ENCODE measurements at places on chromosomes 5 and 9.

GRCh38 chr5:72556351-72557166 lies 49.3 kb upstream of the ZNF366 start:
- peak; percentile 74 for DNase-seq

DNA sequence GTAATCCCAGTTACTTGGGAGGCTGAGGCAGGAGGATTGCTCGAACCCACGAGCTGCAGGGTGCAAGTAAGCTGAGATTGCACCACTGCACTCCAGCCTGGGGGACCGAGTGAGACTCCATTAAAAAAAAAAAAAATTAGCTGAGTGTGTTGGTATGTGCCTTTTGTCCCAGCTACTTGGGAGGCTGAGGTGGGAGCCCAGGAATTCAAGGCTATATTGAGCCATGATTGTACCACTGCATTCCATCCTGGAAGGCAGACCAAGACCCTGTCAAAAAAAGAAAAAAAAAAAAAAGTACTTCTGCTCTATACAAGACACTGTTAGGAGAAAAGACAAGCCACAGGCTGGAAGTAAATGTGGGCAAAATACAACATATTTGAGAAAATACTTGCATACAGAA lies 68.5 kb upstream of the FBXW11 start:
- DNase-seq: no peak

DNA sequence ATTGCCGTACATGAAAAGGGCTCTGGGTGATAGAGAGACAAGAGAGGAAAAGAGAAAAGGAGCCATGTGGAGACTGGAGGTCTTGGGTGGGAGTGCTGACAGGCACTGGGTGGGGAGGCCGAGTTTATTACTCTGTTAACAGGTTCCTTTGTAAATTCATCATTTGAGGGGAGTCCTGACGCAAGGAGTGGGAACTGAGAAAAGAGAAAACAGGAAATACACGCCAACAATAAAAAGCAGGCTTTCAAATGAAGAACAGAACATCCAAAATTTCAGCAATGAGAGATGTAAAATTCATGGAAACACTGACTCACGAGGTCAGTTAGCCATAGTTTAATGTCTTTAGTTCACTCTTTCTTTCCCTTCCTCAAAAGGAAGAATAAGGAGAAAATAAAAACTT lies 342.8 kb downstream of the TMEM167A start:
- no peak for DNase-seq

GRCh38 chr5:142637871-142638270 lies 48.0 kb downstream of the FGF1 start:
- no peak for DNase-seq

DNA sequence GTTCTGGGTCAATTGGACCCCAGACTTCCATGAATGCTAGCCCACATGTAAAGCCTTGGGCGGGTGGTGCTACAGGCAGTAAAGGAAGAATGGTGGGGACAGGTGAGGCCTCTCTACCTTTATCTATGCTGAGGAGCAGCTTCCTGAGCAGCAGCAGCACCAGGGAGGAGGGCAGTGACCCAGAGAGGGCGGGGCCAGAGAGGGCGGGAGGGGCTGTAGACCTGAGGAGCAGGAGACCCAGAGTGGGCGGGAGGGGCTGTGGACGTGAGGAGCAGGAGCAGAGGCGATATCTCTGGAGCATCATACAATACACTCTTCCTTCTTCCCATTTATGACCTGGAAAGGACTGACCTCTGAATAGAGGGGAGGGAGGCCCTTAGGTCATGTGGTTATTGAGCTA lies 165.9 kb downstream of the MTRR start:
- no peak for DNase-seq

DNA sequence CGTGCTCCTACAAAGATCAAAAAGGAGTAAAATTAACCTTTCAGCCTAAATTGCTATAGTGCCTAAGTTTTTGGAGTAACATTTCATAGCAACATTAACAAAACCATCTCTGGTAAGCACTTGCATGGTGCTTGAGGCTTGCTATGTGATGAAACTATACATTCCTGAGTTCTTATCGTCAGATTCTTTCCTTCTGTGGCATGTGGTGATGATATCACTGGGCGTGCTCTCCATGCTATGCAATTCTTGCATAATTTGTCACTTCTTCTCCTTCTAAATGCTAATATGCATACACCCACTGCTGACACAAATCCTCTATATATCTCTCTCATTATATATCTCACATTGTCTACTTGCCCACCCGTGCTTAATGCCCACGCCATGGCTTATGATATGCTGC lies 2019.9 kb downstream of the MAT2B start:
- DNase-seq: no peak

GRCh38 chr9:69674716-69675438 lies 2.7 kb upstream of the APBA1 start:
- DNase-seq: no peak

- no peak for DNase-seq
Measured at GRCh38 chr9:326667-327066, 112.0 kb downstream of the DOCK8 start.

- DNase-seq: no peak
Measured at GRCh38 chr5:7894439-7894838, 25.5 kb downstream of the MTRR start.

- DNase-seq: no peak
Measured at GRCh38 chr5:85538362-85538761, 1079.4 kb upstream of the COX7C start.

DNA sequence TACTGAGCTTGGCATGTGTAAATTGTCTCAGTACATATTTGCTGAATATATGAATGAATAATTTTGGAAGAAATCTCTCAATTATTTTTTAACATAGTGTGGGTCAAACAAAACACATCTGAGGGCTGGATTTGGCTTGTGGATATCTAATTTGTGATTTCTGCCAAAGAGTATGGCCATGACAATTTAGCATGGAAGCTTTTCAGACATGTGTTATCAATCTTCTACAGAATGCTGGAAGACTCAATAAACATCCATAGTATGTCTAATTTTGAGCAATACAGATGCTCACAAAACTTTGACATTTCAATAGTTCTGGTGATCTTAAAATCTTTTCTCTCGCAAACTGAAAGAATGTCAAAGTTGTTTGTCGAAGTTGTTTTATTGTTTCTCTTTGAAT lies 214.1 kb upstream of the ANKH start:
- DNase-seq: no peak

- no peak for DNase-seq
Measured at GRCh38 chr5:58946230-58946629, 363.4 kb downstream of the RAB3C start.

GRCh38 chr5:98639274-98639673 lies 134.2 kb upstream of the RGMB start:
- DNase-seq: no peak

DNA sequence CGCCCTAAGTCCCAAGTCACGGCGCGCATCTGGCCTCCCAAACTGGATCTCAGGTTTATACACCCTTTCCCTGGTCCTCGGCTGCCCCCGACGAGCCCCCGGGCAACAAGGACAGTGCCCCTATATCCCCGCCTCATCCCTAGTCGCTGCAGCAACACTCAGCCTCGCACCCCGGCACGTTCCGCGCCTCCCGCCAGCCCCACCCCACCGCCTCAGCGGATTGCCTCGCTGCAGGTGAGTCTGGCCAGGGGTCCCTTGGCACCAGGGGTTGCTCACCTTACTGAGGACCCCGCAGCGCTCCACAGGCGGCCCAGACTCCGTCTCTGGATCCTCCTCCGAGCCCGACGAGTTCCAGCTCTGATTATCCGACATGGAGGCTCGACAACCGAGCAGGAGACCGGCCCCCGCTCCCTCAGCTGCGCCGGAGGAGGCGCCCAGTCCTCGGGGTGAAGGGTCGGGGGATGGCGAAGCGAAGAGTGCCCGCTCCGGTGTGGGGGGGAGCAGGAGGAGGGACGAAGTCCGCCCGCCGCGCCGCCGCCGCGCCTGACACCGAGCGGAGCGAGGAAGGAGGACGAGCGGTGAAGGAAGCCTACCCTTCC lies 494 bp downstream of the CERT1 start:
- DNase-seq: no peak

- no peak for DNase-seq
Measured at GRCh38 chr5:122985954-122986721, 50.4 kb downstream of the PPIC start.

GRCh38 chr9:14153310-14153720 lies 160.6 kb downstream of the NFIB start:
- peak; percentile 35 for DNase-seq

- no peak for DNase-seq
Measured at GRCh38 chr5:27240791-27241190, 202.4 kb upstream of the CDH9 start.

- no peak for DNase-seq
Measured at GRCh38 chr9:74940600-74940999, 12.1 kb downstream of the C9orf40 start.

GRCh38 chr5:141192110-141192725 lies at the start of gene PCDHB10:
Gene PCDHB10, plus strand, starts transcription at chr5:141192353. Its CDS starts 200 bp downstream, at chr5:141192553.
- DNase-seq: no peak

DNA sequence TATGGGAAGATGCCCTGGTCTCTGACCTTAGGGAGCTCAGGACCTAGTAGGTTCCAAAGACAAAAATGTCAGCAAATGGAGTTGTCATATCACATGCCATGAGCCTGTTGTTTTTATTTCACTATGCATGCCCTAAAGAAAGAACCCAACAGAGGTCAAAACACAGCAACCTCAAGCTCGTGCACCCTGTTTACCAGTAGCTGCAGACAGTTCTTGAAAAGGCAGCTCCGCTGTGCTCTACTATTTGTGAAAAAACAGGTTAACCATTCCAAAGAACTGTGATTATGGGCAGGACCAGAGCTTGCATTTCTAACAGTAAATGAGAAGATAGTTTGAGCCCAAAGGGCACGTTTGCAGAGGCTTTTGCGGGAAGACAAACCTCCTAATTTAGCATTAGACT lies 22.8 kb downstream of the ITK start:
- DNase-seq: no peak

DNA sequence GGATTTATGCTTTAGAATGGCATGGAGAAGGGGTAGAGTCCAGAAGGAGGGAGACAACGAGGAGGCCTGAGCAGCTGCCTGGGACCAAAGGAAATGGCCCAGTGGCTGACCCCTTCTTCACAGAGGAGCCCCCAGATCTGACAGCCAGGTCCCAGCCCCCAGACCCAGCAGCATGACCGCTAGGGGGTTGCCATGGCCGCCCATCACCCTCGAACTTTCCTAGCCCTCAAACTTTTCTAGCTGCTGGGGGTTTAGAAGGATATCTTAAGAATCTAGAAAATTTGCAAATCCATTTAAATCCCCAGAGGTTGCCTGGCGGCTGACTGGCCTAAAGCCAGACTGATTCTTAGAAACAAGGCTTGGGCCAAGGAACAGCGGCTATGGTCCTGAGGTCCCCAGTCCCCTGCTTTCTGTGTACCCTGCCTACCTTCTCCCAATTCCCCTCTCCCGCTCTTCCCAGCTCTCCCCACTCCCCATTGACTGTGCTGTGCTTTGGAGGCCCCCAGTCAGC lies 972 bp downstream of the PDGFRB start:
- DNase-seq: no peak

GRCh38 chr5:56848206-56848605 lies 32.9 kb downstream of the MAP3K1 start:
- no peak for DNase-seq

- no peak for DNase-seq
Measured at GRCh38 chr9:121694001-121694400, 42.6 kb downstream of the DAB2IP start.

- DNase-seq: no peak
Measured at GRCh38 chr9:137277329-137278041, at the start of gene TOR4A. Gene TOR4A, plus strand, starts transcription at chr9:137277726. Its CDS starts 964 bp downstream, at chr9:137278690.

DNA sequence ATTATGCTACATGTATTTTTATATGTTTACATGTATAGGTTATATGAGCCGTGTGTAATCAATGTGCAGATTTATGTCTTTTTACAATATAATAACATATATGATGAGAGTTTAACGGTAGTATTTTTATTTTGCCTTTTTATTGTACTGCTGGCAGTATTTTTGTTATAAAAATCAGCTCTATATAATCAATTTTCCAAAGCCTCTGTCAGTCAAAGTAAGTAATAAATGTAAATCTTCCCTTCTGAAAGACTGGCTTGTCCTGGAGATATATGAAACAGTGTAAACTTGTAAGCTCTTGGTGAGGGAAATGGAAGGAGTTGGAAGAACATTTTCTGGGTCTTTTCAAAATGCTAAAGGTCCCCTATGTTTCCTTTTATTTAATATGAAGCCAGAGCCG lies 173.8 kb downstream of the SSBP2 start:
- DNase-seq: no peak

DNA sequence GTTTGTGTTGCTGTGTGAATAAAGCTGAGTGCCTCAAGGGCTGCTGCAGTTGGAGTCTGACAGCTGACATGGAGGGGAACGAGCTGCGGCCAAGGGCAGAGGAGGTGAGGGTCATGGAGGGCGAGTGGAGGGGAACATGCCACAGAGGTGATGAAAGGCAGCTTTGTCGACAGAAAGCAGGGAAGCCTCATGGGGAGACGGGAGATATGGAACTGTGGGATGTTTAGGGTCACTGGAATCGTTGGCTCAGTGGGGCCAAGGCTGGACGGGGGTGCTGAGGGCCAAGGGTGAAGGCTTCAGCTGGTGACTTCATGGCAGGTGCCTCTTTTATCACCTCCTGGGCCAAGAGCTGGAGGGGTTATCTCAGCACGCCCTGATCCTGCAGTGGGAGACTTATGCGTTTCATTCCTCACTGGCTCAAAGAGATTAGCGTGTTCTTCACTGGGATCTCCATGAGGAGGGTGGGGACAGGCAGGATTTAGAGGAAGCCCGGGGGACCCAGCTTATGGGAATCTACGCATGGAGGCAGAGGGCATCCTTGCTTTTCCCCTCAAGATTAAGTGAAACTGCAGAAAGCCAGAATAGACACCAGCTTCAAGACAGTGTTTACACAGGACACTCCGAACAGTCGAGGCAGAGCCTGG lies 42.2 kb downstream of the FAM240B start:
- DNase-seq: no peak

DNA sequence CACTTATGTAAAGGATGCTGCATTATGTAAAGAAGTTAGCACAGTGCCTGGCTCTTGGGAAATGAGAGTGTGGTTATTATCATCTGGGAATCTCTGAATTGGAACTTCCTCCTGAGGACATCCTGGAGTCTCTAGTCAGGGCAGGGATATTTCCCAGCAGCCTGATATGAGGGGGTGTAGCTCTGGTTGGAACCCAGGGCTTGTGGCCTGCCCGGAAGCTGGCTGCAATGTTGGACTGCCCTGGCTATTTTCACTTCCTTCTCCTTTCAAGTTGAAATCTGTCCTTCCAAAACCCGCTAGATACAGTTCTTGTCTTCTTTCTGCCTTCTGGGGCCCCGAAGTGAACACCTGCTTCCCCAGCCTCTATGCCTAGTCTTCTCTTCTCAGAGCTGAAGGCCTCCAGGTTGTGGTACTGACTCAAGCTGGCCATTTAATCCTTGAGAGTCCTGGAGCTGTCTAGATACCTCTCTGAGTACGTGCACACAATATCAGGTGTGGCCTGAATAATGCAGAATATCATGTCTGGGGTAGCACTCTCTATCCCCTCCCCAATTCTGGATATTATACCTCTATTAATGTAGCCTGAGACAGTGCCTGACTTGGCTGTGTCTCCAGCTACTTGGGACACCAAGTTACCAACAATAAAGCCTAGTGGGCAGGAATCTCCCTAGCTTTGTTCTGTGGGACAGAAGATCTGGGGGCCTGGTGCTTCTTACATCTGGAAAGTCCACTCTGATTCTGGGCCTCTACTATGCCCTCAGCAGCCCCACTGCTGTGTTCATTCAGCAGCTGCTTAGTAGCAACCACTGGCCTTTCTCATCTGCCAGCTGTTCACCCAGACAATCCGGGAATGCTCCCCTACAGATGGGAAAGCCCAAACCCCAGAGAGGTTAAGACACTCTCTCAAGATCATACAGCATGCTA lies 45.0 kb downstream of the SLC6A7 start:
- no peak for DNase-seq

All from NCI-H1436 (cell line).